ENCODE measurements at places on chromosomes 2 and 18. TPM values are rescaled to one million over a fixed set of nuclear protein-coding genes. Genes with fewer than 3 reads are reported as not detected.

Gene ITGA4
- total RNA-seq: 13.4 TPM

Gene FBXO41
- total RNA-seq: 2.5 TPM

Gene CHST9
- total RNA-seq: not detected

Gene SLC5A7
- total RNA-seq: not detected

Gene GATA6
- 5.7 TPM for total RNA-seq

Gene AKAIN1
- not detected for total RNA-seq

Gene GAL3ST2
- not detected for total RNA-seq

Gene DNAH6
- total RNA-seq: 1.5 TPM

Gene SATB2
- total RNA-seq: 5.4 TPM

Gene LYPD1
- not detected for total RNA-seq

Gene SLC23A3
- total RNA-seq: 0.82 TPM

Gene POLR1A
- total RNA-seq: 22.0 TPM

Gene TXNDC2
- not detected for total RNA-seq

Gene TAF4B
- 9.9 TPM for total RNA-seq

Gene NEB
- 1.5 TPM for total RNA-seq

Gene ZAP70
- total RNA-seq: 3.1 TPM

Gene CXCR4
- total RNA-seq: 114 TPM

Gene DSG1
- total RNA-seq: not detected

Gene MRPL53
- 31.3 TPM for total RNA-seq

Gene ASB18
- total RNA-seq: not detected

Gene C2orf78
- total RNA-seq: not detected

Gene TMEM37
- total RNA-seq: 64.1 TPM

Gene DSC2
- 18.2 TPM for total RNA-seq

Gene TTLL4
- 14.3 TPM for total RNA-seq

Gene YIPF4
- total RNA-seq: 33.1 TPM

Gene RNF152
- total RNA-seq: 11.7 TPM

Gene STPG4
- not detected for total RNA-seq

Gene CDK5R2
- not detected for total RNA-seq

Gene CHAC2
- 4.0 TPM for total RNA-seq

Gene OSBPL6
- 2.0 TPM for total RNA-seq

Gene DPP4
- total RNA-seq: 11.5 TPM

Gene STK11IP
- 5.4 TPM for total RNA-seq

Gene POU3F3
- 0.17 TPM for total RNA-seq

Gene ERFE
- total RNA-seq: not detected

Gene ABCG5
- total RNA-seq: not detected

Gene SUCLG1
- total RNA-seq: 135 TPM

Gene CFAP221
- total RNA-seq: 1.3 TPM

Gene XDH
- total RNA-seq: not detected

Gene KCNJ13
- total RNA-seq: not detected

Gene SNORC
- total RNA-seq: 0.57 TPM

Gene PECR
- 41.3 TPM for total RNA-seq

Gene KATNAL2
- 2.6 TPM for total RNA-seq

Measured in subcutaneous adipose tissue (tissue), 4 donors.